ENCODE measurements at places on chromosomes 6 and 20.

DNA sequence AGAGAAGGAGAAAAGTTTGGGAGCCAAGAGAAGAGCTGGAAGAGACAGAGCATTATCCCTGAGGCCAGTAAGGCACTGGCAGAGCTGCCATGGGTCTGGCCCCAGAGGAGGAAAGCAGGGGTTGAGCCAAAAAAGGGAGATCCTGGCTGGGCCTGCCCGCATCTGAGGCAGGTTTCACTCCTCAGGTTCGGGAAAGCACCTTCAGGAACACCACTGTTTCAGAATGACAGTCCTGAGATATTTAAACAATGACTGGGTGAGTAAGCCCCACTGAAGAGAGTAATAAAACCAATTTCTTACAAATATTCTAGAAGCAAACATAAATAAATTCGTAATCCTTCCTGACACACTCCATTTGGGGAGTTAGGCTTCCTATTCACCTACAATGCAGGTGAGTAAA is 152.2 kb downstream of the BACH2 start:
- DNase-seq, result no peak

GRCh38 chr6:79394690-79395089 is 142.5 kb downstream of the LCA5 start:
- no peak for DNase-seq

DNA sequence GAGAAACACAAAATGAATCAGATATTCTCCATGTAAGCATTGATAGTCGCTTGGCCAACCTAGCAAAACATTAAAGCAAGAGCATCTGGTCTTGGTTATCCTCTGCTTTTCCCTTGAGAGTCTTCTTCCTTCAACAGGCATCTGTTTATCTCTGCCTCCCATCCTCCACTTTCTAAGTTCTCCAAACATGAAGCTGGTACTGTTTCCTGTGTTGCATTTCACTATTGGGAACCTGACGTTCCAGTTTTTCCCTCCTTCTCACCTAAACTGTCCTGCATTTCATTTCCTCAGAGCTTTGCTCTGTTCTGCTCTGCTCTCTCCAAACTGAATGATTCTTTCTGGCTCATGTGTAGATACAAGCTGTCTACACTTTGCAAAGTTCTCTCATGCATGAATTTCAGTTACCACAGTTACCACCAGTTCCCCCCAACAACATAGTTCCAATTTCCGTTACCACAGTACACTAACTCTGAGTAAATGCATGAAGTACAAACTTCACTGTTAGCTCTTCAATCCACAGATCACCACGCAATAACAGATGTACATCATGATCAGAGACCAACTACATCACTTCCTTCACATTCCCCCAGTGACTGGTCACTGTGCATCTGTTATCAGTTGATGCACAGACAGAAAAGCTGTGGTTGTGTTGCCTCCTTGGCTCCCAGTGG is 86.7 kb upstream of the F13A1 start:
- DNase-seq, result no peak

GRCh38 chr6:33781131-33781975 is 7.6 kb downstream of the LEMD2 start:
- no peak for DNase-seq

GRCh38 chr20:35292504-35293285 is 470 bp upstream of the FAM83C start:
- no peak for DNase-seq

GRCh38 chr6:144216668-144217218 is 66.4 kb downstream of the STX11 start:
- no peak for DNase-seq

GRCh38 chr6:22409486-22409885 is 112.7 kb upstream of the PRL start:
- no peak for DNase-seq

- DNase-seq, result no peak
Measured at GRCh38 chr6:42402184-42402583, 49.5 kb downstream of the TRERF1 start.

GRCh38 chr6:104527311-104527710 is 332.4 kb downstream of the HACE1 start:
- no peak for DNase-seq

DNA sequence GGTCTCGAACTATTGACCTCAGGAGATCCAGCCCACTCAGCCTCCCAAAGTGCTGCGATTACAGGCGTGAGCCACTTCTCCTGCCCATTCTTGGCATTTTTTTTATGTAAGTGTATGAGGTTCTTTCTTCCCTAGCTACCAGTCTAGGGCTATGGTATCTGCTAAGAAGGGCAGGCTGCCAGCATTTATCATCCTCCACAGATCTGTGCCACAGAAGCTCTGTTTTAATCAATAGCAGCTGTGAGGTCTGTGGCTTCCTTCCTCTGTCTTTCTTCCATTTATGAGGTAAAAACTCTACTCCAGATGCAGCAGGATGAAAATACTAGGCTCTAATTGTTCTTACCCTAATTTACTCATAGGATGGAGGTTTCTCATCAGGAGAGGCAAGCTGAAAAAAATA is 1382.4 kb upstream of the ADGRB3 start:
- DNase-seq, result no peak

DNA sequence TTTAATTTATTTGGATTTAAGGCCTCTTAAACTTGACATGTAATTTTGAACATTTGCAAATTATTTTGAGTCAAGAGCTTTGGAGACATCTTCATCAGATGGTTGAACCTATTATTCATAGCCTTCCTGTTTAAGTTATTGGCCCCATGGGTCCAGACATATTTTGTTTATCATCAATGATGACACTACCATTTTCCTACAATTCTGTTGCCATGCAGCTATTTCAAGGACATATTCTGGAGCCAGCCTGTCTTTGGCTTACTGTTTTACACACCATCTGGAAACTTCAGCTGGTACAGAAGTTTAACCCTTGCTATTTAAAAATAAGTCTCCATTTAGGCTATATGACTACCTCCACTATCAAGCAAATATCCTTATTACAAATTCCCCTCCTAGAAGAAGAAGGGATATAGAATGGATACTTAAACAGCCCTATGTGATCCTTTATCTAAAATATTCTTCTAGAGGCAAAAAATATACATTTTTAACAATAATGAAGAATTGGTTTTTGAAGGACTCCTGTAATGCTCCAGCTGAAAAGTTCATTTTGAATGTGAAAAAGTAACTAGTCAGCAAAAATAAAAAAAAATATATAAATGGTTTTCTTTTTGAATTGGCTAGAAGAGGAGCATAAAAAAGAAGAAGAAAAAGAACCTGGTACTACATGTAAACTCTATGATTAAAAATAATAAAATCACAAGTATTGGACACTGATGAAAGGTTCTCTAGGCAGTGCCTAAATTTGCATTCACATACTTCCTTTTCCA is 544.0 kb upstream of the HS3ST5 start:
- no peak for DNase-seq

DNA sequence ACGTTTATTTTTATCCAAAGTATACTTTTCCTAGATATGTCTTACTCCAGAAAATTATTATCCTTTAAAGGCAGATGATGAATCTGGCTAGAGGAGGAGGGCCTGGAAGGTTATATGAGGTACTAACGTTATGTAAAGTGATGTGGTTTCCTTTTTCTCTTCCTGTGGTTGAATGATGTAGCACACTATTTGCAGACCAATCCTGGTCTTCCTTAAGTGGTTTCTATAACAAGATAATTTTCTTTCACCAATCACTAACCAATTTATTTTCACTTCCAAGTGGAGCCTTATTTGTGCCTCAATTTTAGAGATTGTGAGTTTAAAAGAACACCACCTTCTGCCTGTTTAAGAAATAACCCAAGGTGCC is 154.6 kb upstream of the SOX4 start:
- DNase-seq, result peak; percentile 30

GRCh38 chr6:1004885-1005630 is 306.8 kb upstream of the FOXQ1 start:
- no peak for DNase-seq

DNA sequence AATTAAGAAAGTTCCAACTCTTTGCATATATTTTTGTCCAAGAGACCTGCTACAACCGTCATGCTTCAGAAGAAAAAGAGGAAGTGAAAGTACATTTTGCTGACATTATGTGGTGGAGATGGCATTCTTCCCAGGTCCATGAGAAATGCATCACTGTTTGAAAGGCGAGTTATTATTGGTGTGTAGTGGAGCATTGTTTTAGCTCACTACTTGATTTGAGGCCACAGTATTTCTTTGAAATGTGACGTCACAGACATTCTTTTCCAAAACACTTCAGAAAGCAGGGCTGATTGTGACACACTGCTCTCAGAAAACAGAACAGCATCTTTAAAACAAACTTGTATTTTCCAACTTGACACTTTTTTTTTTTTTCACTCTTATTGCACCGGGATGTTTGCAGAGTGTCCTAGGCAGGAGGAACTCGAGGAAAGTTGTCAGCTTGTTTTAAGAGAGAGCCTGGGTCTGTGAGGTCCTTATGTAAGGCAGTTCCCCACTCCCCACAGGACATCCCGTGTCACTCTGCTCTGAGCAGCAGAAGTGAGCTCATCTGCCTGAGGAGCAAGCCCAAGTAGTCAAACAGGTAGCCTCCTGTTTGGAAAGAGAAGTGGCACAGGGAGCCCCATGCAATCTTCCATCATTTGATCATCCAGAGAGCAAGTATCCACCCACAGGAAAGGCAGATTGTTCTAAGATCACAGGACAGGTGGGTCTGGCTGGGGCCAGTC is 1.1 kb downstream of the SPTLC3 start:
- DNase-seq, result no peak

DNA sequence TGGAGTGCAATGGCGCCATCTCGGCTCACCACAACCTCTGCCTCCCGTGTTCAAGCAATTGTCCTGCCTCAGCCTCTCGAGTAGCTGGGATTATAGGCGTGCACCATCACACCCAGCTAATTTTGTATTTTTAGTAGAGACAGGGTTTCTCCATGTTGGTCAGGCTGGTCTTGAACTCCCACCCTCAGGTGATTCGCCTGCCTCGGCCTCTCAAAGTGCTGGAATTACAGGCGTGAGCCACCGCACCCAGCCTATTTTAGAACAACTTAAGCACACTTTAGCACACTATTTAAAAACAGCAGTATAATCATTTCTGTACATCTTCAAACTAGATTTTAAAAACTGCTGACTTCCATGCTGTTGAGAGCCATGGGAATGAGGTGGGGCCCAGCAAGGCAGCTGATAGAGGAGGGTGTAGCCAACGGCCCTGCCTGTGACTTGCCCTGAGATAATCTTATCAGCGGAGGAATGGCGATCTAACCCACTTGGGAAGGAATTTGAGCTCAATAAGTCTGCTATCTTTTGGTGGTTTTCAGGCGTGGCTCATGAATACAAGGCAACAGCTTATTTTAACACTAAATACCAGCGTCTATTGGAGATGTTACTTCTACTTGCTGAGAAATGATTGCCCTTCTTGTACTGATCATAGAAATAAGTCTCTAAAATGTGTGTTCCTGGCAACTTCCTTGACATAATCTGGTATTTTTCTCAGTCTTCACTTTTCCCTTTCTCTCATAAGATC is 12.1 kb downstream of the ZDHHC14 start:
- no peak for DNase-seq

GRCh38 chr20:2874456-2874855 is 1.2 kb downstream of the PTPRA start:
- DNase-seq, result peak; percentile 53

DNA sequence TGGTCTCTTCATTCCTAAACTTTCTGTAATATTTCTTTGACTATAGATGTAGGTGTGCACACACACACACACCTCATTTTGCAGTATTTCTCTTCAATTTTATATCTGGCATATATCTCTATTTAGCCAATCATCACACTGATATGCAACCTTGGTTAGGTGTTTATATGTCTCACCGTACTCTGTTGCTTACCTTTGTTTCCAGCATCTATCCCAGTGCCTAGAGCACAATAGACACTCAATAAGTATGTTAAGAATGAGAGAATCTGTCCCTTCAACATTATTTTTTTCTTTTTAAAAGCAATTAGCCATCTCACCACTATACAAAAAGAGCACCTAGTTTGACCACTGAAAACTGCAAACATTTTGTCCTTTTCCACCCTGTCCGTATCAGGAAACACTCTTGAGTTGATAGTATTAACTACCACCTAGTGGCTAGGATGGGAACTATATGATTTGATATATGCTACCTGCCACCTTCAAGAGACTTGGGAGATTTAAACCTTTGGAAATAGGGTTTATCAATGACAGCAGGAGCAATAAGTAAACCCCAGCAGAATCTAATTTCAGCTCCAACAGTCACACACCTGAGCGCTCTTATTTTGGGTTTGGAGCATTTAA is 48.7 kb upstream of the RSPO3 start:
- no peak for DNase-seq

GRCh38 chr6:73062837-73063236 is 162.5 kb downstream of the KHDC1L start:
- DNase-seq, result no peak

DNA sequence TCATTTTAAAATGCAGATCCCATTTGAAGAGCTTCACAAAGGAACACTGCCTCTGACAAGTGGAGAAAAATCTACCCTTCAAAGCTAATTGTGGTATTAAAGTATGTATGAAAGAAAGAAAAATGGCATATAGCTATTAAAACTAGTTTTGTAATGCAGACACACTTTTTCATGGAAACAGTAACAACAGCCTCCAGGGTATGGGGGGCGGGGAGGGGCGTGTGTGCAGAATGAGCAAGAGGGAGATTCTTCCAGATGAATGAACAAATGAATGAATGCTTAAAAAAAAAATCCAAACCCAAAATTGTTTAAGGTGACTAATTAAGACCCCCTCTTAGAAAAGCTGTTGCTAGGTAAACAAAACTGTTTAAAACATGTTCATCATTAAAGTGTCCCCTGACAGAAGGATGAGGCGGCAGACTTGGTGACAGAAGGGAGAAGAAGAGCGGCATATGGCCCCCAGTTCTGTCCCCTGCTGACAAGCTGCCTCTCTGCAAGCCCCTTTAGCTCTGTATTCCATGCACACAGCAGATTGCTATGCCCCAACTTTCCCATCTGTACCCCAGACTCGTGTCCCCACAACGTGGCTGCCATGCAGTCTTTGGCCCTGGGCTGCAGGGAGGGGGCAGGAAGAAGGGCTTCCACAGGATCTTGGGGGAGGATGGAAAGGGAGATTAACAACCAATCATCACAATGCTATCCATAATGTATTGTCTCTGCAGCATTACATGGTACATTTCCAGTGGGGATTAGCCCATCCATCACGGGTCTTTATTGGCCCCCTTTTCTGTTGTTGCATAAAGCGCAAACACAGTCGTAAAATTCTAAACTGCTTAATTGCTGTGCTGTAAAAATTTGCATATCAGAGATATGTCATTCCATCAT is 108.4 kb upstream of the OLIG3 start:
- DNase-seq, result no peak

- DNase-seq, result no peak
Measured at GRCh38 chr6:46961232-46961631, 39.5 kb upstream of the ADGRF5 start.

GRCh38 chr20:11980263-11980662 is 62.6 kb downstream of the BTBD3 start:
- DNase-seq, result no peak

- DNase-seq, result no peak
Measured at GRCh38 chr6:21599051-21599696, 5.6 kb downstream of the SOX4 start.
